AG04449 (cell line): ENCODE measurements at places on chromosomes 1 and 21.

- no peak for DNase-seq
These were observed 6.0 kb upstream of the PIGC start for GRCh38 chr1:172449585-172450523.

DNA sequence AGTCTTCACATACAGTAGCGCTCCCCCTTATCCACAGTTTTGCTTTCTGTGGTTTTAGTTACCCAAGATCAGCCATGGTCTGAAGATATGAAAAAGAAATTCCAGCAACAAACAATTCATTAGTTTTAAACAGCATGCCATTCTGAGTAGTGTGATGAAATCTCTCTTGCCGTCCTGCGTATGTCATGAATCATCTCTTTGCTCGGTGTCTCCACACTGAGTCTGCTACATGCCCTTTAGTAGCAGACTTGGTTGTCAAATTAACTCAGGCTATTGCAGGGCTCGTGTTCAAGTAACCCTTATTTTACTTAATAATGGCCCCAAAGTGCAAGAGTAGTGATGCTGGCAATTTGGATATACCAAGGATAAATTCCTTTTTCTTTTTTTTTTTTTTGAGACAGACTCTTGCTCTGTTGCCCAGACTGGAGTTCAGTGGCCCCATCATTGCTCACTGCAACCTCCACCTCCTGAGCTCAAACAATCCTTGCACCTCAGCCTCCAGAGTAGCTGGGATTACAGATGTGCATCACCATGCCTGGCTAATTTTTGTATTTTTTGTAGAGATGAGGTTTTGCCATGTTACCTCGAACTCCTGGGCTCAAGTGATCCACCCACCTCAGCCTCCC, 22.6 kb downstream of the PHACTR4 start:
- DNase-seq: peak; percentile 81

DNA sequence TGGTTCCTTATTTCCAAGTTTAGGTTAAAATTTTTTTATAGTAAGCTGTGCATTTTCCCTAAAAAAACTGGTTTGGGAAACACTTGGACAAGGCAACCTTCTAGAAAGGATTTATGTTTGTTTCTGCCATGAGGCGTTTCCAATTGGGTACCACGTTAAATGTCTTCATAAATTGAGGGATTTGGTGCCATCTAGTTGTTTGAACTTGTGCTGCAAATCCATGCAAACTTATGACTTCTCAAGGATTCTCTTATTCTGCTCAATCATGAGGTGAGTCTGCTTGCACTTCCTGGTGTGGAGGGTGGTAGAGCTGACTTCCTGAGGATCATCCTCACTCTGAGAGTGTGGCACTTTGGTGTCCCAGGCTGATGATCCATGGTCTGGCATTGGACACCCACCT, 123.3 kb downstream of the PCNX2 start:
- no peak for DNase-seq

GRCh38 chr1:219232890-219233289, 59.2 kb downstream of the LYPLAL1 start:
- DNase-seq: no peak

- no peak for DNase-seq
These were observed 284.4 kb upstream of the GJB5 start for GRCh38 chr1:34470401-34470800.

DNA sequence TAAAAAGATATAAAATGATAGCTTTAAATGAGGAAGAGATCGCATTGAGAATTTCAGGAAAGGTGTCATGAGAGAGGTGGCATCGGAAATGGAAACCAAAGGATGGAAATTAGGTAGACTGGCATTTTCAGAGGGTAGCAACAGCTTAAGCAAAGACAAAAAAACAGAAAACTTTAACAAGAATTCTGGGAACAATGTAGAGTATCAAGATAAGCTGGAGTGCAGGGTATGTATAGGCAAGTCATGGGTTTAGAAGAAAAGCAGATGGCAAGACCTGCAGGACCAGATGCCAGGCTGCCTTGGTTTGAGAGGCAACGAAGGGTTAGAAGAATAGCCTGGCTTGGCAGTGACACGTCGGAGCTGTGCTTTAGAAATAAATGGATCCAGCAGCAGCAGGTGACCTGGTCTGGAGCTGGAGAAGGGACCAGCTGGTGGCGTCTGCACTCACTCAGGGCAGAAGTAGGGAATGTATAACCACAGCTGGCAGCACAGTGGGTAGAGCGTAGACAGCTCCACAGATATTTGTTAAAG, 149.4 kb upstream of the TIAM1 start:
- DNase-seq: no peak

- peak; percentile 85 for DNase-seq
These were observed 26.6 kb downstream of the DIPK1A start for GRCh38 chr1:92934395-92935378.

GRCh38 chr1:2530513-2531361, 674 bp upstream of the HES5 start:
- DNase-seq: no peak

- no peak for DNase-seq
These were observed 127.6 kb upstream of the F3 start for GRCh38 chr1:94669198-94669597.

- no peak for DNase-seq
These were observed 48.5 kb upstream of the ACOT11 start for GRCh38 chr1:54499360-54500106.

- DNase-seq: no peak
These were observed 53.5 kb downstream of the ST6GALNAC3 start for GRCh38 chr1:76128096-76128495.

DNA sequence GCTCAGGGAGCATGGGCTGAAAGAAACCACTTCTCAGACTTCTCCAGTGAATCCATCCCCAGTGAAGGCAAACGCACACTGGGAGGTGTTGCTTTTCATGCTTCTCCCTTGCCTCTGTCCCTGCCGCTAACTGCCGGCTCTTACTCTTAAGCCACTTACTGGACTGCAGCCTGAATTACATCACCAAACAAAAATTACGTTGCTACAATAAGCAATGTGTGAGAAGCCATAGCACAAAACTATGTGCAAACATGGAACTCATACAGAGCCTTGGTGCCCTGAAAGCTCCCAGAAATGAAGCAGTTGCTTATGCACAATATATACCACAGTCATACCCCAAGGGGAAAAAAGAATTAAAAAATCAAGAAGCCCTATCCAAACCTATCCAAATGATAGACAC, 375.2 kb downstream of the KCNH1 start:
- DNase-seq: no peak

DNA sequence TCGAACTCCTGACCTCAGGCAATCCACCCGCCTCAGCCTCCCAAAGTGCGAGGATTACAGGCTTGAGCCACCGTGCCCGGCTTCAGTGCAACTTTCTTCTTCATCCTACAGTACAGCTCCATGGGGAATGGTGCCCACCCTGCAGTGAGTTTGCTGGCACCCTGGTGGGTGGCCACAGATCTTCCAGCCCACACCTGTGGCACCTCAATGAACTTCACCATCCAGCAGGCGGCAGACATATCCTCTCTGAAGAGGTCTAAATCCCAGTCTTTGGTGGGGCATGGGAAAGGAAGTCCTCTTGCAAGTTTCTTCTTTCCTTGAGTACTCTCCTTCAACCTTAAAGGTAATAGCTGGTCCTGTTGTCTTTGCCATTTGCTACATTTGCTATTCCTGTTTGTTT, 18.1 kb upstream of the ZBTB8A start:
- no peak for DNase-seq

DNA sequence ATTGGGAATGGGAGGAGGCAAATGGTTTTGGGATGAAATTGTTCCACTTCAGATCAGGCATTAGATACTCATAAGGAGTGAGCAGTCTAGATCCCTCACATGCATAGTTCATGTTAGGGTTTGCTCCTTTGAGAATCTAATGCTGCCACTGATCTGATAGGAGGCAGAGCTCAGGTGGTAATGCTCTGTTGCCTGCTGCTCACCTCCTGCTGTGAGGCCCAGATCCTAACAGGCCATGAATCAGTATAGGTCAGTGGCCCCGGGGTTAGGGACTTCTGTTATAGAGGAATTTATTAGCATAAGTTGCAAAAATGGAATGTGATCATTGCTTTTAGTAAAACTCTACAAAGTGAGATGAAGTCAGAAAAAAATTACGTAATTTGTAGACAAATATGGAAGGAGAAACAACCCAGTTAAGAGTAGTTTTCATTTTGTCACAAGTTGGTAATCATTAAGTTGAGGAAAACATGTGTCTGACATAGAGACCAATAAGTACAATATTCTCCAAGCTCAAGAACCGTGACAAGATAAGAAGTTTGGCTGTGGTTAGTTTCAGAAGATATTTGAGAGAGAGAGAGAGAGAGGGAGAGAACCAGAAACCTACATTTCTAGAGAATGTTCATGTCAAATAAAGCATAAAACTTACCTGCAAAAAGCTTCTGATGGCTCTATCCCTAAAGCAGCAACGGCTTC, 689.7 kb upstream of the PRMT6 start:
- DNase-seq: no peak

- no peak for DNase-seq
These were observed 15.3 kb downstream of the RHEX start for GRCh38 chr1:206068314-206068713.

DNA sequence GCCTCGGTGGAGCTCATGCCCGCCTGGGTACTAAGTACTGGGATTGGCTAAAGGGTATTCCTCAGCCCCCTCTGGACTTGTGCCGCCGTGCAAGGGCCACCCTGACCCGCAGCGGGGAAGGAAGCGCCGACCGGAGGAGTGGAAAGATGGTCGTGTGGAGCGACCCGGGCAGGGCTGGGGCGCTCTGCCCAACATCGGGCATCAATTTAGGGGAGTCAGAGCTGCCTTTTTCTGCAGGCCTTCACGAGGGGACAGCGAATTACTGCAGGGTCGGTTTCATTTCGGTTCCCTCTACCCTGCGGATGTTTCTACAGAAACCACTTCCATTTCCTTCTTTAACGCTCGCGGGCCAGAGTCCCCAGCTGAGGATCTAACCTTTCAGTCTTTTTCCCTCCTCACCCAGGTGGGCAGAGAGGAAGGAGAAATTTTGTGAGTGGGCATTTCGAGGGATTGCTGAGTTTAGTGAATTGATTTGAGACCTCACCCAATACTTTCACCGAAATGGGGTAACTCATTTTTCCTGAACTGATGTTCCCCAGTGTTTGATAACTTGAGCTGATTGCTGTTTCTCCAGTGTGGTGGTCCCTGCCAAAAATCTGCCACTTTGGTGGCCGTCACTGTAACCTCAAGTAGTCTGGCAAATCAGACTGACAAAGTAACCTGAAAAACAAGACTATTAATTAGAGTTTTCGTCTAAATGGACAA, 1.1 kb downstream of the TOR1AIP1 start:
- DNase-seq: no peak

DNA sequence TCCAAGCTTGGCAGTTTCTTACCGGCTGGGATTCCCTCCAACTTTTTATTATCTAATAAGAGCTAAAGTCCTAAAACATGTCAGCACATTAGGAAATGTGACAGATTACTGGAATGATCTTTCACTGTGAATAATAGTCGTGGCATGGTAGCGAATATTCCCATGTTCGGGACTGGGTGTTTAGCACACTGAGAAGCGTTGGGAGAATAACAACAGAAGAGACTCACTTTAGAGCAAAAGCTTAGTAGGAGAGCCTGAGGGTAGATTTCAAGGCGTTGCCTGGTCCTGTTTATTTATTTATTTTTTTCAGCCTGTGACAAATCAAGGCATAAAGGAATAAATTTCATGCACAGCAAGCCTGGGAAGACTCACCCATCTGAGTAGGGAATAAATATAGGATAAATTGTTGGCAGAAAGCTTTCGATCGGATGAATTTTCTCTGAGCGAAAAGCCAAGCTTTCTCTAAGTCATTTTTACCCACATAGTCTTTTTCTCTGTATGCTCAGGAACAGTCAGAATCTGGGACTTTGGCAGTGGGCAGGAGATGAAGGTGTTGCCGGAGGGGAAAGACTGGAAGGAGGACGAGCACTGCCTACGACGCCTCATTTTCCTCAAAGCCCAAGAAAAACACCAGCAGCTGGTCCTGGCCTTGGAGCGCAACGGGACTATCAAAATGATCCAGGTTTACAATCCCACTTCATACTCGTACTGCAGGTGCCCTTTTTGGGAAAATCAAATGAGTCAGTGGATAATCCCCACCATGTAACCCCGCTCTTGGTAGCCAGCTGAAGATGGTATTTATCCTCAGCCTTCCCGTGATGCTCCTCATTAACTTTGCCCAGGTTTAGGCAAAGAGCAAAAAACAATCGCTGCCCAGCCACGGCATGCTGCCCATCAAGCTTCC, 97.2 kb downstream of the WDR64 start:
- no peak for DNase-seq

DNA sequence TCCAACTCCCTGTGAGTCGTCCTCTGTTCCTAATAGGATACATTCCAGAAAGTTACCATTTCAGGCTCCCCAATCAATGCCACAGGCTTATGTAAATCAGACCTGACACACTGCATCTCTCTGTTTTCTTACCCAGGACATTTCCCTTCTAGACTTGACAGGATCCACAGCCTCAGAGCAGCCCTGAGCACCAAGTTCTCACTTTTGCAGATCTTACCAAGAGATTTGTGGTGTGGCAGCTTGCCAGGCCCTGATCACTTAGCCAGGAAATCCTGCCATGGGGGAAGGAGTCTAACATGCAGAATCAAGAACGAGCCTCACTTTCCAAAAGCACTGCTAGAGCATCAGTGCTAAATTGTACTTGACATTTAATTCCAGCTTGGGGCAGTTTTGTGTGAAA, 202.9 kb downstream of the TBX15 start:
- DNase-seq: no peak

- peak; percentile 45 for DNase-seq
These were observed 56.4 kb upstream of the ADORA3 start for GRCh38 chr1:111559736-111560279.

GRCh38 chr1:67306547-67306946, 1.1 kb upstream of the IL12RB2 start:
- no peak for DNase-seq

DNA sequence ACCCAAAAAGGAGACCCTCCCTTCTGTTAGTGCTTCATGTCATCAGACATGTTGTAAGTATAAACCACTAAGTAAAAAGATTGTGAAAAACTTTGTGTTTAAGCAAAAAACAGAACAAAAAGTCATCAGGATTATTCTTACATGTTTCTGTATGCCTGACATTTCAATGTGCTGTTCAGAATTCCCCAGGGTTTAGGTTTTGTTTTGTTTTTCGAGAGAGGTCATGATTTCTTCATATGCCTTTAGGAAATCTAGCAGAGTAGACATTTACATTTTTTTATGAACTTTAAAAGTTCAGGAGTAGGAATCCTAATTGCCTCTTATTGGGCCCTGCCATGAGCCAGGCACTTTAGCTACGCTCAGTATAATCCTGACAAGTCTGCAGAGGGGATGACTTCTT, 85.3 kb downstream of the VPS13D start:
- DNase-seq: no peak

DNA sequence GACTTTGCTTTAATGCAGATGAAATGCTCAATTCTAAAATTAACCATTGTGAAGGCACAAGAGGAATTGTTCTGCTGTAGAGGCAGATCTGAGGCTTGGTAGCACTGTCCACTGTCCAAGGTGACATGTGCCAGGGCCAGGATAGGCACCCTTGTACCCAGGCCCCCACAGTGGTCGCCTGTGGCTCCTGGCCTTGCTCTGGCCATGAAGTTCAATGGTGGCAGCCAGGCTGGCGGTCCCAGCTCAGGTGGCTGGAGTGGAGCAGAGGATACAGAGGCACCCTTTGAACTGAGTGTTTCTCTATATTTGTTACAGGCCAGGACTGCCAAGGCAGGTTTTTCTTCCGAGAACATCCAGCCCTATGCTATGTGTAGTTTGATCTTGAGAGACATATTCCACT, 102.6 kb downstream of the PTGS2 start:
- no peak for DNase-seq
